ENCODE measurements at places on chromosomes 1 and 21.
A peak's percentile ranks its signal among the peaks of the same experiment; 100 is the strongest.

DNA sequence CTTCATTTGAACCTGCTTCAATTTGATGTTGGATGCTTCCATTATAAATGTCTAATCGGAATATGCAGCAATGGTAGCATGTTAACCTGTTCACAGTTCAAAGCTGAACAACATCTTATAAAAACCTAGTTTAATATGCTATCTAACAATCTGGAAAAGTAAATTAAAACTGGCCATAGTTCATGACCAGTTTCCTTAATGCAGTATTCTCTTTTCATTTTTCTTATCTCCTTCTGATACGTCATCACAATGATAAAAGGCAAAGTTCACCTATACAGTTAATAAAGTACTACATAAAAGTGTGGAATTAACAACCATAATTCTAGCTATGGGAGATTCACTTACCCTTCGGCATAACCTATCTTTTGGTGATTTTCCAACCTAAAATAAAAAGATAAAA, 65.1 kb downstream of the IARS2 start:
- DNase-seq, result no peak

GRCh38 chr1:1891349-1892078, 627 bp upstream of the GNB1 start:
- DNase-seq, result peak; percentile 90

GRCh38 chr1:65321879-65322278, 12.5 kb downstream of the DNAJC6 start:
- DNase-seq, result no peak

DNA sequence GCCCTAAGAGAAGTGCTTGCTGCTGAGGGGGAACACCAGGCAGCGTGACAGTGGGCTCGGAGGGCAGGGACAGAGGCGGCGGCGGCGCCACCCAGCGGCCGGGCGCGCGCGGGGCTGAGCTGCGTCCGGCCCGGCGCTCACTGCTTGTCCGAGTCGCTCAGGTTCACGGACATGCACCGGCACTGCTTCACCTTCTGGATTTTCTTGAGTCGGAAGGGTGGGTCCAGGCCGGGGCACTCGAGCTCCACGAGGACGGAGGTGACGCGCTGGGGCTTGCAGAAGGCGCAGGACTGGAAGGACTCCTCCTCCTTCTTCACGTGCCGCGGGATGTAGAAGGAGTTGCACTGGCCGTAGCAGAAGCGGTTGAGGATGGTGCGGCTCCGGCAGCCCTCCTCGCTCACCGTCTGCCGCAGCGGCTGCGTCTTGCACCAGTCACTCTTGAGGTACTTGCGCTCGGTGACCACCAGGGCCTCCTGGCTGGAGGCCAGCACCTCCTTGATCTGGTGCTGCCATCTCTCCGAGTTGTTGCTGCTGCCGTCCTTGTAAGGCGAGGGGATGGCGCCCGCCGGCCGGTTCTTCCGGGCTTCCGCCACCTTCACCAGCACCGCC, 119.0 kb downstream of the GREM2 start:
- DNase-seq, result peak; percentile 25

- DNase-seq, result no peak
Observed at GRCh38 chr1:33151116-33151515, 30.7 kb downstream of the TRIM62 start.

- no peak for DNase-seq
Observed at GRCh38 chr1:61078618-61079295, 3.6 kb upstream of the NFIA start.

DNA sequence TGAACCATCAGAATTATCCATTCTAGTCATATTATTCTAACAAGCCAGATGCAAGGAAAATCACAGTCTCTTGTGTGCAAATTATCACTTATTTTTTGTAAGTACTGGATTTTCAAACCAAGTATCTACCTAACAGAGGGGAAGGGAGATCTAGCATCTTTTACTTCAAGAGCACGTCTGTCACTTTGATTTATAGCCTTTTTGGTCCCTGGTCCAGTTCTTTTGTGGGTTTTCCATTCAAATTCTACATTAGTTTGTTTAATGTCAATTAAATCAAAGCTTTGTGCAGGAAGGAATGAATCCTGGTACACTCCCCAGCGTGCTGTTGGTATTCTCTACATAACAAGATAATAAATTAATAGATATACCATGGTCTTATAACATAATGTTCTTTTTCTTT, 43.6 kb downstream of the ERG start:
- no peak for DNase-seq

DNA sequence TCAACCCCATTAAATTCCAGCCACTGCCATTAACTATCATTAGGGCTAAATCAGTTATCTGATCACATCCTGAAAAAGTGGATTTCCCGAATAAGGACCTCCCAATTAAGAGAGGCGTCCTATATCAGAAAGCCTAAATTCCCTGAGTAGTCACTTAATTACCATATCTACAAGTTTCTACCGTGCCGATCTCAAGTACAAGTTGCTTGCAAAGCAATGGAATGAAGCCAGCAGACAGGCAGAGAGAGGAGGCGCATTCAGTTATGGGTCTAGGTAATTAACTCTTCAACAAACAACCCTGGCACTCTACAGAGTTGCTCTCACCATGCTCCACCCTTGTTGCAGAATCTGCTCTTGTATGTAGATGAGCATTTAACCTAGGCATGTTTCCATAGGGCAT, 494.6 kb upstream of the RUNX1 start:
- DNase-seq, result no peak

- no peak for DNase-seq
Observed at GRCh38 chr1:91706140-91706957, 179.6 kb downstream of the TGFBR3 start.

- no peak for DNase-seq
Observed at GRCh38 chr1:86271046-86271445, 114.5 kb upstream of the COL24A1 start.

DNA sequence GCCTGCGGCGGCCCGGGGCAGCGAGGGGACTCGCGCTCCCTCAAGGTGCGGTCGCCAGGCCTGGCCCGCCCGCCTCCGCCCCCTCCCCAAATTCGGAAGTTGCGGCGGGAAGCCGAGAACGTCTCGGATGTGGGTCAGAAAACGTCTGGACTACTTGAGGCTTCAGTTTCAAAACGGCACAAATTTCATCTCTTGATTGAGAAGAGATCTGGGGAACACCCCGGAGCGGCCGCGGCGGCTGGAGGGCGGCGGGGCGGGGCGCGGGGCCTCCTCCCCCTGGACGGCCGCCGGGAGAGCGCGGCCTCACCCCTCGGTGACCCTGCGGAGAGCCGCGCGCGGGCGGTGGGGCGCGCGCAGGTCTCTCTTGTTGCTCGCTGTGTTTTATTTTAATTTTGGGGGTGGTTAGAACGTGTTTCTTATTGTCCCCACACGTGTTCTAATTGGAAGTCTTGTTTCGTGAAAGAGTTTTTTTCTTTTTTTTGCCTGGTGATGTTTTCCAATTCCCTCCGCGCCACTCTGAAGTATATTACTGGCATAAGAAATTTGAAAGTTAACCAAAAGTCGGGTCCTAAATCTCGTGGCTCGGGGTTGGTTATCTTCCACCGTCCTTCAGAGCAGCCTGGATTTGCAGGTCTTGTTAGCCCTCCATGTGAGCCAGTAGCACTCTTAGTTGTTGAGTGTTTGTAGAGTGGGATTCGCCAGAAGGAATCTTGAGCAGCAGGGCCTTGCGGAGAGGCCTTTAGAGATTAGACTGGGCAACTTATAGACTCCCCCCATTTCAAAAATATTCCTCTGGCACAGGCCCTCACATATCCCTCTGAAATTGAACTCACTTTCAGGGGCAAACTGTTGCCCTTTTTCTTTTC, 749 bp downstream of the PCBP3 start:
- peak; percentile 45 for DNase-seq

- no peak for DNase-seq
Observed at GRCh38 chr1:3332043-3332442, 122.4 kb upstream of the ARHGEF16 start.

- no peak for DNase-seq
Observed at GRCh38 chr1:66359269-66359668, 174.7 kb upstream of the SGIP1 start.

DNA sequence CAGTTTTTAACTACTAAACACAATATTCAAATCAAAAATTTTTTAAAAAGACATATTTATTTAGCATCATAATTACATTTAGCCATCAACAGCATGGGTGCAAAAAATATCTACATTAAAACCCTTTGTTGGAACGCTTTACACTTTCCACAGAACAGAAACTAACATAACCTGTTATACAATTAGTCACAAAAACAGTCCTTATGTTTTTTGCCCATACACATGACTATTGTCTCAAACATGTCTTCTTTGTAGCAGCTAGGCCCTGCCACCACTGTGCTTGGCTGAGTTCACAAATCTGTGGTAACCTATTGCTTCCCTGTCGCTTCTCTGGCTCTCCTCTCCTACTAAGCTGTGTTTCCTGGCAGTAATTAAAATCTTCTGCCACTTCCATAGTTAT, 1350.0 kb upstream of the ADGRL2 start:
- DNase-seq, result no peak

GRCh38 chr1:22903113-22903512, 69.6 kb downstream of the LACTBL1 start:
- no peak for DNase-seq

DNA sequence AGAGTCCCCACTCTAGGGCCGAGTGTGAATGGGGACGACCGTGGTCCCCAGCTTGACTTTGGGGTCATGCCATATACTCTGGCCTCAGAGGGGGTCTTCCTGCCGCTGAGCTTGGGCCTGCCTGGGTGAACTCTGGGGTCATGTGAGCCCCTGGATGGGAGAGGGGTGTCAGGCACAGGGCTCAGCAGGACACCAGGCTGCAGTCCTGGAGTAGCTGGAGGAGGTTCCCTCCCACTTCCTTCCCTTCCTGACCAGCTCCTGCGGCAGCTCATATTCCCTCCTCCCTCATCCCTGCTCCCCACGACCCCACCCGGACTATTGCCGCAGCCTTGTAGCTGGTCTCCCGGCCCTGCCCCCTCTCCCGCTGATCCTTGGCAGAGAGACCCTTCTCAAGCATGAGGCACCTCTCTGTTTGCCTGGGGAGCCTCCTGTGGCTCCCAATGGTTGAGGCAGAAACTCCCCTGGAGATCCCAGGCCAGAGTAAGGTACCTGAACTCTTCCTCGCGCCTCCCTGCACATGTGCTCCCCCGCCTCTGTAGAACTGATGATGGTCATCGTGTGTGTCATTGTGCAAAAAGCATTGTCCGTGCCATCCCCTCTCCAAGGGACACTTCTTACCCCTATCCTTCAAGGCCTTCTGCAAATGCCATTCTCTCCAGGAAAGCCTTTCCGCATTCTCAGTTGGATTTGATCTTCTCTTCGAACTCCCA, 1.8 kb downstream of the TNFRSF1B start:
- DNase-seq, result no peak

DNA sequence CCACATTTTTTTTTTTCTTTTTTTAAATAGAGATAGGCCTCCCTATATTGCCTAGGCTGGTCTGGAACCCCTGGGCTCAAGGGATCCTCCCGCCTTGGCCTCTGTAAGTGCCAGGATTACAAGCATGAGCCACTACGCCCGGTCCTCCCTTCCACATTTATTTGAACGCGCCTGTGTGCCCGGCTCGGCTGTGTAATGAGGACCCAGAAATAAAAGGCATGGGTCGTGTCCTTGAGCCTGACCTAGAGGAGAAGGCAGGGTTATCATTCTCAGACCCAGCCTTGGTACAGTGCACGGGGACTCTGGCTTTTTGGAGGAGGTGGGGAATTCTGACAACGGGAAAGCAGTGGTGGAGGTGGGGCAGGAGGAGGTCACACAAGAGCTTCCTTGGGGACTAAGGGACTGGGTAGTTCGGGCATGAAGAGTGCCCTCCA, 841 bp downstream of the CENPF start:
- DNase-seq, result no peak

- DNase-seq, result no peak
Observed at GRCh38 chr1:63794939-63795378, 21.1 kb downstream of the ROR1 start.

DNA sequence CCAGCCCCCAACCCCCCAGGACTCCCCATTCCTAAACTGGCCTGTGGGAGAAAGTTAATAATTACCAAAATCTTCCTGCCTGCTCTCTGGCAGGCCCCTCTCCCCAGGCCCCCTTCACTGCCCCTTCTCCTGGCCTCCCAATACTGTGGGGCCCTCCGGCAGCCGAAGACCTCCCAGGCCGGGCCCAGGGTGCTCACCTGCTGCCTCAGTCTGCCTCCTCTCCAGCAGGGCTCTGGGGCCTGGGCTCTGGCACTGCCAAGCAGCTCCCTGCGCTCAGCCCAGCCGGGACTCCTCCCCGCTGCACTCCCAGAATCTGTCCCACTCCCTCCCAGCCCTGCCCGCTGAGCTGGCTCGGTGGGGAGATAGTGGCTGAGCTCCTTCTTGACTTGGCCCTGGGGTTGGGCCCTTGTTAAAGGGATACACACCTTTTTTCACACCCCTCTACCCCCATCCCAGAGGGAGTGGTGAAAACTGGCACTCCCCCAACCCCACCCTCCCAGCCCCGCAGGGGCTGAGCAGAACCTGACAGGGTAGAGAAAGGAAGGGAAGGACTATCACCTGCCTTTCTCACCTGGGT, at the start of gene S100A16:
Gene S100A16 (minus strand): TSS at position 383 of the 577 bp plus-strand sequence. CDS start 4,986 bp downstream, outside the sequence.
- DNase-seq, result no peak

DNA sequence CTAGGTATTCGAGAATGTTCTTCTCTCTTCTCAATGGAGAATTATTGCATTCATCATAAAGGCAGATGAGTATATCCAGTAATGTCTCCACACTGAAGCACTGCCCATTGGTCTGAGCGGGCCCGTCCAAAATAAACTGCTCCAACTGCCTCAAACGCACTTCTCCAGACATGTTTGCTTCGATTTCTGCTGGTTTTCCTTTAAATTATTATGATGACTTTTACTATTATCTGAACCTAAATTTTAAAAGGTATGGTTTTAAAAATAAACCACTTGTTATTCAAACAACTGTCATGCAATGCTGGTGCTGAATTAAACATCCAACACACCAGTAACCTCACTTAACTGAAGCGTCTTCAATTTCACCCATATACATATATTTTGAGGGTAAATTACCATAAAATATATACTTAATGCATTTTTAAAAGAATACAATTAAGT, 1.3 kb downstream of the CDC42BPA start:
- no peak for DNase-seq

- DNase-seq, result peak; percentile 79
Observed at GRCh38 chr1:27366411-27367159, at the start of gene MAP3K6. MAP3K6 (minus strand) TSS chr1:27366961; CDS start chr1:27366597, 364 bp downstream.

GRCh38 chr1:152159144-152159543, at the start of gene RPTN:
RPTN (minus strand) TSS chr1:152159228; CDS start chr1:152157889, 1,339 bp downstream.
- DNase-seq, result no peak

- no peak for DNase-seq
Observed at GRCh38 chr1:61259379-61260148, 177.2 kb downstream of the NFIA start.

- DNase-seq, result no peak
Observed at GRCh38 chr1:89839516-89839915, 18.7 kb downstream of the LRRC8D start.

DNA sequence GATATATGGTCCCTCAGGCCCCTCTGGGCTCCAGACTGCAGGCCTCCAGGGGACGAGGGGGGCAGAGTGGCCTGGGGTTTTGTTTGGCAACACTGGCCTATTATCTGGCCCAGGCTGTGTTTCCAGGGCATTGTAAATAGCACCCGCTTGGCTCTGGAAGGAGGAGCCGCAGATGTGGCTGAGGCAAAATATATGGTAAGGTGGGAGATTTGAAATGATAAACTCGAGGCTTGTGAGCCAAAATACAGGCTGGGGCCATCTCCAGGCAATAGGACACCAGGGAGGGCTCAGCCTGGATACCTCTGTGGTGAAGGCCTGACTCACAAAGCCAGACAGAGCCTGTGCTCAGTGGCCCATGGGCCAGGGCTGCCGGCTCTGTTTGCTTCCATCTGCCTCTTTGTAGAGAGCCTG, 14.0 kb downstream of the NAV1 start:
- no peak for DNase-seq

- no peak for DNase-seq
Observed at GRCh38 chr21:42351626-42352440, 1.0 kb upstream of the TFF2 start.
